A673 (cell line): ENCODE measurements at places on chromosomes 2 and 18.
A peak's percentile ranks its signal among the peaks of the same experiment; 100 is the strongest.

GRCh38 chr18:62939926-62940325, 224.6 kb downstream of the PHLPP1 start:
- no peak for DNase-seq

DNA sequence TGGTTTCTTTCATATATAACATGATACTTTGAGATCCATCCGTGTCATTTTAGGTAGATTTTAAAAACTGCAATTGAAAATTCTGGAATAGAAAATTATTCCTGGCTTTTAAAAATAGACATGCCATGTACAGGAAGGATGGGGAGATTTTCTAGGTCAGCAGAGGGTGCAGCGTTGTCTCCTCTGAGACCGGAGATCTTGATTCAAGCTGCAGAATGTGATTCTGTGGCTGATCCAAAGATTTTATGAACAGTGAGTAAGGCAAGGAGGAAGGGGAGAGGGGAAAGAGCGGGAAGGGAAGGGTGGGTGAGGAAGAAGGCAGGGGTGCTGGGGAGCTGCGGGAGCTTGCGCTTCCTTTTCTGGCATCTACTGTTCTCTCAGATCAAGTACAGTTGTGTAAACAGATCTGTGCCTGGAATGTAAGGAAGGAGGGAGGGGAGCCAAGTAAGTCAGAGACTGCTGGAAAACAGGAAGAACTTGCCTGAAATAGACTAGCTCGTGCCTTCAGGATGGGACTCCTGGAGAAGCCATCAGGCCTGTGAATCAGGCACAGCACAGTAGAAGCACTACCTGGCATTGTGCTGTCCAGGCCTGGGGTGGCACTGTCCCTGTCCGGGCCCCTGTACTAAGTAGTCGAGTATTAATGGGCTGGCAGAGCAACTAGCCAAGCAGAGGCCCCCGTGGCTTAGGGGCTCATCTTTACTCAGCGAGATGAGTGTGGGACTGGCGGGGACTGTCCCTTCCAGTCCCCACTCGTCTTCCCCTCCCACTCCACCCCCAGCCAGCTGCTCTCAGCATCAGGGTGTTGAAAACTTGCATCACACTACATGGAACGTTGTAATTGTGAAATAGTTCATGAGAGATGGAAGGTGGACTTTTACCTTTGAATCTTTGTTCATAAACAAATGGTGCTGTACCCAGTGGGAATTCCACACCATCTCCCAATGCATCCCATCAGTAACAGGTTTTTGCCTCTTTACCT, 163.5 kb downstream of the UXS1 start:
- no peak for DNase-seq

DNA sequence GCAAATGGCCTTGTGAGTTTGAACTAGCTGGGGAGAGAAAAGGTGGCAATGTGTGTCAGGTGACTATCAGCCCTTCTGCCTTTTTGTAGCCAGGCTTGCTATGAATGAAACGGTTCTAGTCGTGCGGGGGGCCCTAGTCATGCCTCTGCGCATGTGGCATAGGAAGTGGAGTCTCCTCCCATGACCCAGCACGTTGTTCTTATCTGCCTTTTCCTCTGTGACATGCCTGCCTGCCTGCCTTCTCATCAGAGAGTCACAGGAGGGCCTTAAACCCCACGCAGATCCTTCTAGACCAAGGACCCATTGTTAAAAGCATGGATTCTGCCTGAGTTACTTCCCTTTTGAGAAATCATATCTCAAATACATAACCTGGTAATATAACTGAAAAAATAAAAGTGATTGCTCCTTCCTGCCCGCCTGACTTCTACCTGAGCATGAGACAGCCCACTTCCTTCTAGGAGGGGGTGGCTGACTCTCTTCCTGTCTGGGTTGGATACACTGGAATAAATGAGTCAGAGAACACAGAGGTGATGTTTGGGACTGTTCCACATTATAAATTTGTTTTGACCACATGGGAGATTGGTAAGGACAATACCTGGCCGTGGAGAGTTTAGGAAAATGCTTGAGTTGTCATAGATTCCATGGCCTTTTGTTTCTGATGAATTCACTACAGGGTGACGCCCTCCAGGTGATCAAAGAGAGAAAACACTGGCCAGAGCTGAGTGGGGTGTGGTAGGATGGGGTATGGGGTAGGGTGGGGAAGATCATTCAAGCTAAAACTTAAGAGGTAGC, 49.8 kb downstream of the FBLN7 start:
- DNase-seq = no peak

DNA sequence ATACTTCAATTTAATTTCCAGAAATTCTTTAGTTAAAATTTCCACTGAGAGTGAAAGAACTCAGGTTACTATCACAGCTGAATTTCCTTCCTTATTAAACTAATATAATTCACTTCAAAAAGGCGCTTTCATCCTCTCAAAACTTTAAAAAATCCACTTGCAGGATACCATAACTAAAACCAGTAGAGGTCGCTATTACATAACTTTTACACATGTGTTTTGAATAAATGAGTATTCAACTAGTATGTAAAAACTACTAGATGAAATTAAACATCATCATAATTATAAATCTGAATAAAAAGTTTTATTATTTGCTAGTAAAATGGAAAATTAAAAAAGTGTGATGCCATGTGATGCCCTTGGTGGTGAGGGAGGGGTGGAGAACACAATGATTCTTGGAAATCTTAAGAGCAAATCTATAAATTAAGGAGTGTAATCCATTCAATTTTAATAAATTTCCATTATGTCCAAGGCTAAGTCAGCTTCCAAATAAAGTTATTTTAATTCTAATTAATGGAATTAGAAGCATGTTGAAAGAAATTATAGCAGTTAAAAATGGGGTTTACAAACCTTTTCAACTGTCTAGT, 61.4 kb downstream of the SOS1 start:
- peak; percentile 71 for DNase-seq

GRCh38 chr2:215619022-215619958, 183.4 kb upstream of the FN1 start:
- peak; percentile 81 for DNase-seq

- DNase-seq = peak; percentile 12
Observed at GRCh38 chr2:172783165-172783898, 47.7 kb downstream of the RAPGEF4 start.

DNA sequence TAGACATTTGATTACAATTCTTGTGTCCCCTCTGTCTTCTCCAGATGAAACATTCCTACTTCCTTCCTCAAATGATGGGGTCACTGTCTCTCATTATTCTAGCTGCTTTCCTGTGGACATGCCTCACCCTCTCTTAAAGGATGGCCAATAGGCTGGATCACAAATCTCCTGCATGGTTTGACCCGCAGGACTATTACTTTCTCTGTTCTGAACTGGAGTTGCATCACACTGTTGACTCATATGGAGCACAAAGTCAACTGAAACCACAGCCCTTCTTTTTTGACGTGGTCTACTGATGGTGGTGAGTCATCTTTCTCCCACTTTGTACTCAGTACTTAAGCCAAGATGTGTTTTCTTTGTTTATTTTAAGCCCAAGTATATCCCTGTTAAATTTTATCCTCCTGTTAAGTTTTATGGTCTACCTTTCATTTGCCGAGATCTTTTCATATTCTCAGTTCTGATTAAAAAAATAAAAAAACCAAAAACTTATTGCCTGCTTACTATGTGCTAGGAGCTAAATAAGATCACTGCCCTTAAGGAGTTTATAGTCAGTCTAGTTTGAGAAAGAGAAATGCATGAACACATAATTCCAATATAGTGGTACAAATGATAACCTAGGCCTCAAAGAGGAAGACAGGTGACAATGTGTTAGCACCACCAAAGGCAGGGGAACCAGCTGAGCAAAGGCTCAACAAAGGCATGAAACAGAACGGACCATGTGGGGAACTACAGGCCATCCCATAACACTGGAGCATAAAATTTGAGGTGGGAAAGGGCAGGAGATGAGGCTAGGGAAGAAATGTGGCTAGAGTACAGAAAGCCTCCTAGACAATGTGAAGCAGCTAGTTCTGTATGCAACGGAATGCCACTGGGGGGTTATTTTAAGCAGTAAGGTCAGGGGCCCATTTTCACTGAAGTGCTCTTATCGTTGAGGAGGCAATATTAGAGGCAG, 67.6 kb upstream of the ZFP36L2 start:
- DNase-seq = peak; percentile 79

DNA sequence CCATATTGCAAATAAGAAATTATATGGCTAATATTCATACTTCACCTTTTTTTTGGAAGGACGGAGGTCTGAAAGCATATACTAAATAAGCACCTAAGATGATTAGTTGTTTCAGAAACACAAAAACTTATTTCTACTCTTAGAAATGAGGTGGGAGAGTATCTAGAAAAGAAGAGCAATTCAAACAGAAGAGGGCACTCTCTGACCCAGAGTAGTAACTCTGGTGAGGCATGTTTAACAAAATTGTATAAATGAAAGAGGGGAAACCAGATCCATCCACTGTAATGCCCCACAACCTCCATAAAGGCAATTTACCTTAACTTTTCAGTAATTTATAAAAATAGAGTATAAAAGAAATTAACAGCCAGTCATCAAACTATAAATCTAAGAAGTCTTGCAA, 669.6 kb upstream of the VRK2 start:
- DNase-seq = peak; percentile 28

DNA sequence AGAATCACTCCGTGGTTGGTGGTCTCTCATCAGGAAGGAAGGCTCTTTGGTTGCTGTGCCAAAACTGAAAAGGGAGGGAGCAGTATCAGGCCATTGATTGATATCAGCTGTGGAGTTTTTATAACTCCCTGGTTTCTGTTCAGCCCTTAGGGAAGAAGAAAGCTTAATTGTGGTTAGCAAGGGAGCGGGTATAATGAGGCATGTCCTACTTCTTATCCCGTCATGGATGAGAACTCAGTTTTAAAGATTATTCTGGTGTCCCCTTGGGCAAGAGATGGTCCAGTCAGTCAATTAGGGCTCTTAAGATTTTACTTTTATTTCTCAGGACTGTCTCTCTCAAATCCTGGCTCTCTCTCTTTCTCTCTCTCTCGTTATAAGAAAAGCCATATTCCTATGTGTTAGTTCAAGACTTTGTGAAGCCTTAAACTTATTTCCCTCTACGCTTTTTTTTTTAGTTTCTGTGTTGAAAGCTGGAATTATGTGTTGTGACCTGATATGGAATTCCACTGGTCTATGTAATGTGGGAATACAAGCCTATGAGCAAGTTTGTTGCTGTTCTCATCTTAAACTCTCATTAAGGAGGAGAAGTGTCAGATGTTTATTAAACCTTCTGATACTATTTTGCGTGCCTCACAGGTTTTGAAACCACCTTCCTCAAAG, 514.0 kb upstream of the CDH2 start:
- DNase-seq = no peak

DNA sequence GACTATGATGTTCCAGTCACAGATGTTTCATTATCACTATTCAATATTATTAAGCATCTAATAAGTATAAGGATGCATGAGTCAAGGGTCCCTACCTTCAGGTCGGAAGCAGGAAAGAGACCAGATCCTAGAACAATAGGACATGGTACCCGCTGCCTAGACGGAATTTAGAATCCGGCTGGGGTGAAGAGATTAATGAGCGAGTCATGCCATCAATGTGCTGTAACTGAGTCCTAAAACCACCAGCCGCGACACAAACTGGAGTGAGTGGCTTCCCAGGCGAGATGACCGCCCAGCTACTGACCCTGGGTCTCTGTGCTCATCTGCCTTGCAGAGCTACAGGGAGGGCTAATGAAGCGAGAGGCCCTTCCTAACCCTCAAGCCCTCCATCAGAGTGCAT, 73.6 kb downstream of the DNMT3A start:
- DNase-seq = no peak

- DNase-seq = no peak
Observed at GRCh38 chr2:37829616-37830395, 95.3 kb upstream of the RMDN2 start.

DNA sequence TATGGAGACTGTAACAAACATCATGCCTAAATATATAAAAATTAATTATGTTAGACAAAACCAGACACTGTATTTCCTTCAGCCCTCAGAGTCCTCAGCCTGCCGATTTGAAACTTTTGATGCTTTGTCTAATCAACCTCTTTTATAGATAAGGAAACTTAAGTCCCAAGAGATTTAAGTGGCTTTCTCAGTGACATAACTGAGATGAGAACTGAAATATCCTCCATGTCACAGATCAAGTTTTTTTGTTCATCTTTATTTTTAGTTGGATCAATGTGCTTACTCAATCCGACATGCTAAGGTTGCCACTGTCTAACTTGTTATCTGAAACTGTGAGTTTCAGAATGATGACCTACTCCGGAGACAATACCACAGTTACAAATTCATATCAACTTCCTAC, 72.3 kb downstream of the BARD1 start:
- DNase-seq = no peak

- DNase-seq = peak; percentile 84
Observed at GRCh38 chr2:193583638-193584400, 1389.1 kb upstream of the TMEFF2 start.
